HEK293T (cell line): ENCODE measurements at places on chromosomes 16 and 17.

- DNase-seq, result no peak
Observed at GRCh38 chr16:12324152-12324551, 347.6 kb downstream of the SNX29 start.

DNA sequence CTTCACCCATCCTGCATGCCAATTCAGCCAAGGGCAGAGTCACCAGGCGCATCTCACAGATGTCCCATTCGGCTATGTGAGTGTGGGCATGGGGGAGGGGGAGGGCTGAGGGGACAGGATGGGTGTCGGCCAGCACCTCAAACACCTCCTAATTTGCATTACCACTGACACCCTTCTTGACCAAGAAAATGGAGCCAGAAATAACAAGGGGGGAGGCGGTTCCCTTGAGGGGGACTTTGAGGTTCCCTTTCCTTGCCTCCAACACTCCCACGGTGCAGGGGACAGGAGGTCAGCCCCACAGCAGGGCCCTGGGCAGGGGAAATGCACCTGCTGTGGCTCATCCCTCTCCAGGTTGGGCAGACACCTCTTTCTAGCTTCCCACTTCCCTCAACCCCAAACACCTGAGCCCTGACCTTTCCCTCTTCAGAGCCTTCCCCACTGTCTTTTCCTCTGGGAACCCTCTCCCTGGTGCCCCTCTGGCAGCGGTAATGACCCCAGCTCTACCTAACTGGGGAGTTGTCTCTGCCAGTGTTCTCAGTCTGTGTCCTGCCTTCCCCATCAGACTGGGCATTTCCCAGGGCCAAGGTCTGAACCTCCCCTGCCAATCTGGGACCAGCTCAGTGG lies 18.2 kb upstream of the TBX21 start:
- no peak for DNase-seq

DNA sequence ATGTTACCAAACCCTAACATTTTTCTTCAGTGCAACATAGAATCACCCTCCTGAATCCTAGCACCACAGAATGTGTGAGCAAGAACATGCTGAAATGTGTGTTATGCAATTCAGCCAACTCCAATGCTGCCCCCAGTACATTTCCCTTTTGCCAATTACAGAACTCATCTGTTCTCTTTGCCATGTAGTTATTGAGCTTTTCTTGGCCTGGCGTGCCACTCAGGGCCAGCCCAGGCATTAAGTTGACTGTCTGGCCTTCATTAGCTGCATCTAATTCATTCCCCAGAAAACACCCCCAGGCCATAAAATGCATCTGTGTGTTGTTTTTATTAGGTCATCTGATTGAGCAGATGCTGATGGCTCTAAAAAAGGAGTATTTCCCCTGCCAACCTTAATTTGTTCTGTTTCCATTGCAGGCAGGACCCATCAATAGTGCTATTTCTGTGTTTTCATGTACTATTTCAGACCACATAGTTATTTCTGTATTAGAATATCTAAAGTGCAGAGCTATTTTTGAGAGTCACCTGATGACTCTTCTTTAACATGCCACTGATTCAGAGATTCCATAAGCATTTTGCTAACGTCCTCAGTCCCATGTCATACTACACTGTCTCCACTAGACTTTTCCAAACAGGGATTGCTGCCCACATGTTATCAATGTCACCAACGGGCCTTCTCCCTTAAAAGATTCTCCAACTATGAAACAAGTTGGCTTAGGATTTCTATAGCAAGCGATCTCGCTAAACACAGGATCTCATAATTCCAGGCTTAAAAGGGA lies 969.7 kb downstream of the CDH11 start:
- no peak for DNase-seq

GRCh38 chr17:8639709-8640108 lies 9.2 kb upstream of the MYH10 start:
- no peak for DNase-seq

GRCh38 chr17:17367931-17368330 lies 64.8 kb downstream of the NT5M start:
- DNase-seq, result no peak

GRCh38 chr16:85286066-85286831 lies 174.0 kb upstream of the CIBAR2 start:
- DNase-seq, result no peak

GRCh38 chr17:21199856-21200255 lies 14.1 kb downstream of the TMEM11 start:
- no peak for DNase-seq

DNA sequence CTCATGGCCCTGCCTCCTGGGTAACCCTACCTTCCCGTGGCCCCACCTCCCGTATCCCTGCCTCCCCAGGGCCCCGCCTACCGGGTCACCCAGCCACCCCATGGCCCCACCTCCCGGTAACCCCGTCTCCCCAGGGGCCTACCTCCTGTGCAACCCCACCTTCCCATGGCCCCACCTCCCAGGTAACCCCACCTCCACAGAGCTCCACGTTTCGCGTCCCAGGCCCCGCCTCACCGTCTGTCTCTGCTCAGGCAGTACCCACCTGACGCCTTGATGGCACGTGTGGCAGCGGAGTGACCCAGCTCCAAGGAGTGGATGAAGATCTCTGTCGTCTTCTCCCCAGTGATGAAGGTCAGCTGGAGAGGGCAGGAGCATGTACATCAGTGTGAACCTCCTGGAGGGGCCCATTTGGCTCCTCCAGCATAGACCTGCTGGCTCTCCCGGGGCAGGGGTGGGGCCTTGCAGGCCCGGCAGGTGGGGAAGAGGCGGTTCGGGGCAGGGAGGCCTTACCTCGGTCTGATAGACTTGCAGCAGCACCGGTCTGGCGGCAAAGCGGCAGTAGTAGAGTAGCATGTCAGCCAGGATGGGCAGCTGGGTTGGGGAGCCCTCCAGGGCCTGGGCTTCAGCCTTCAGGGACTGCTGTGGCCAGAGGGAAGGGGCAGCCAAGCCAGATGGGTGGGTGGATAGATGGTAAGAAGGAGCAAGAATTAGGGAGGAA lies 18.7 kb upstream of the PIK3R6 start:
- no peak for DNase-seq

DNA sequence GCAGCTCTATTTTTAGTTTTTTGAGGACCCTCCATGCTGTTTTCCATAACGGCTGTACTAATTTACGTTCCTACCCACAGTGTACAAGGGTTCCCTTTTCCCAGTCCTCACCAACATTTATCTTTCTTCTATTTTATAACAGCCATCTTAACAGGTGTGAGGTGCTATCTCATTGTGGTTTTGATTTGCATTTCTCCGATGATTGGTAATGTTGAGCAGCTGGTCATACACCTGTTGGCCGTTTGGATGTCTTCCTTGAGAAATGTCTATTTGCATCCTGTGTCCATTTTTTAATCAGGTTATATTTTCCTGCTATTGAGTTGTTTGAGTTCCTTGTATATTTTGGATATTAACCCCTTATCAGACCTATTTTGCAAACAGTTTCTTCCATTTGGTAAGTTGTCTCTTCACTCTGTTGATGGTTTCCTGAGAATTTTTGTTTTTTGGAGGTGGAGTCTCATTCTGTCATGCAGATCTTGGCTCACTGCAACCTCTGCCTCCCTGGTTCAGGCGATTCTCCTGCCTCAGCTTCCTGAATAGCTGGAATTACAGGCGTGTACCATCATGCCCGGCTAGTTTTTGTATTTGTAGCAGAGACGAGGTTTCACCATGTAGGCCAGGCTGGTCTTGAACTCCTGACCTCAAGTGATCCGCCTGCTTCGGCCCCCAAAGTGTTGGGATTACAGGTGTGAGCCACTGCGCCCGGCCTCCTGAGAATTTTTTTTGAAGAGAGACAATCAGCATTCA lies 279.6 kb downstream of the SNX29 start:
- no peak for DNase-seq

GRCh38 chr16:85901773-85902365 lies 2.9 kb downstream of the IRF8 start:
- no peak for DNase-seq

DNA sequence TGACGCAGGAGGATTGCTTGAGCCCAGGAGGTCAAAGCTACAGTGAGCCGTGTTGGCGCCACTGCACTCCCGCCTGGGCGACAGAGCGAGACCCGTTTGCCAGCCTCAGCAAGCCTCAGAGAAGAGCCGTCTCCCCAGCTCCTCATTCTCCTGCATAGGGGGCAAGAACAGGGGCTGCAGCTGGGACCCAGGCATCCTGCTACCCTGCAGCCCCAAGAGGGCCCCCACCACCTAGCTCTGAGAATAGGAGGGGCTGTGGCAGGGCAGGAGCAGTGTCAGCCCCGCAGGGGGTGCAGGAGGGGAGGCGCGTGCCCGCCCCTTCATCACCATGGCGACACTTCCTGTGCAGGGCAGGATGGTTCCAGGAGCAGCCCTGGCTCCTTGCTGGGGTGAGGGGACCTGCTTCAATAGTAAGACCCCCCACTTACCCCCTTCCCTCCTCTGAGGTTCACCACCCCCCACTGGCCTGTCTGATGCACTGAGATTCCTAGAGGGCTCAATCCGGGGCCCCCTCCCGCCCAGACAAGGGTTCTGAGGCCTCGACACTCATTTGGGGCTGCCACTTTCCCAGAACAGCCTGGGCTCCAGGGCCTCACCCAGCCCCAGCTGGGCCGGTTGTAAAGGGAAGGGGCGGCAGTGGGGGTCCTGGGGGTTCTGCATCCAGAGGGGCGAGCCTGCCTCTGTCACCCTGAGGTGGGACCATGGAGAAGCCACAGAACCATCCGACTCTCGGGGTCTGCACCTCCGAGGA lies 20.2 kb downstream of the VASN start:
- DNase-seq, result no peak

- no peak for DNase-seq
Observed at GRCh38 chr16:49431591-49432290, 58.1 kb downstream of the C16orf78 start.

DNA sequence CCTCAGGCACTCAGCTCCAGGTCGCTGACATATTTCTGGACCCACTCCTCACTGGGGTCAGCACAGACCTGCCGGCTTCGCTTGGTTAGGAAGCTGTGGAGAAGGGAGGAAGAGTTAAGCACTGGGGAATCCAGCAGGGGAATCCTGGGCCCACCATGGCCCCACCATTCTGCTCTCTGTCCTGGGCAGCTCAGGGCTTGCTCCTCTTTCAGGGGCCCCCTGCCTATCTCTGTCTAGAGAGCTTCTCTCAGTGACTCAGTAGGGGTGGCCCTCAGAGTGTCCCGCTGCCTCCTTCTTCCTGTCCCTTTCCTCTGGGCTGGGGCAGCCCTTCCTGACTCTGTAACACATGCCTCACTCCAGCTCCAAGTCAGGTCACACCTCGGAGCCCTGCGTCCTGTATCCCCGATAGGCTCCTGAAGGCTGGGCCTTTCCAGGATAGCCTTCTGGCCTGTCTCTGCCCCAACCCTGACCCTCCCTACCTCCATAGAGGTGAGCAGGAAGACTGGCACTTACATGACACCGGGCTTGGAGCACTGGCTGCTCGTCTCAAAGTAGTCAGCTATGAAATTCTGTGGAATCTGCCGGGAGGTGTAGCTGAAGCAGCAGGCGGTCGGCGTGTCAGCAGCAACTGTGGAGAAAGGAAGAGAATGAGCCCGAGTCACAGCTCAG lies 1.1 kb downstream of the CCL3 start:
- DNase-seq, result no peak

DNA sequence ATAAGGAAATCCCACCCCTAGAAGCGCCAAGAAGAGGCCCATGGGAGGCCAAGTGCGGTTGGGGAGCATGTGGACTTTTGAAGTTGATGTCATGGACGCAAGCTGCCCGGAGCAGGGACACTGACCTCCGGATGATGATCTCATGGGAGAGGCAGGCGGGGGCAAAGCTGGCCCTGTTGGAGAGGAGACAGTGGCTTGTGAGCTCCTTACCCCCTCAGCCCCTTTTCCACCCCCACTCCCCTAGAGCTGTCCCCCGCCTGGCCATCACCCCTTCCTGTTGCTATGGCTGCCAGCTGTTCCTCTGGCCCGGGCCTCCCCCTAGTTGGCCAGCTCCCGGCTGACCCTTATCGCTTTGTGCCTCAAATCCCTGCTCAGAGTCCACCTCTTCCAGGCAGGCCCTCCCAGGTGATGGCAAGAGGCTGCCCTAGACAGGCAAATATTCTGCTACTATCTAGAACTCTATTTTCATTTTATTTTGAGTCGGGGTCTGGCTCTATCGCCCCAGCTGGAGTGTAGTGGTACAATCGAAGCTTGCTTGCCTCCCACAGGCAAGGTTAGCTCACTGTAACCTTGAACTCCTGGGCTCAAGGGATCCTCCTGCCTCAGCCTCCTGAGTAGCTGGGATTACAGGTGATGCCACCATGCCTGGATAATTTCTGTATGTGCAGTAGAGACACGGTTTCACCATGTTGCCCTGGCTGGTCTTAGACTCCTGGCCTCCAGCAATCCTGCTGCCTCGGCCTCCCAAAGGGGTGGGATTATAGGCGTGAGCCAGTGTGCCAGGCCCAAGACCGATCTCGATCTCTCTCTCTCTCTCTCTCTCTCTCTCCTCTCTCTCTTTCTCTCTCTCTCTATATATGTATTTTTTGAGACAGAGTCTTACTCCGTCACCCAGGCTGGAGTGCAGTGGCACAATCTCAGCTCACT lies 6.6 kb downstream of the NOTUM start:
- DNase-seq, result no peak

DNA sequence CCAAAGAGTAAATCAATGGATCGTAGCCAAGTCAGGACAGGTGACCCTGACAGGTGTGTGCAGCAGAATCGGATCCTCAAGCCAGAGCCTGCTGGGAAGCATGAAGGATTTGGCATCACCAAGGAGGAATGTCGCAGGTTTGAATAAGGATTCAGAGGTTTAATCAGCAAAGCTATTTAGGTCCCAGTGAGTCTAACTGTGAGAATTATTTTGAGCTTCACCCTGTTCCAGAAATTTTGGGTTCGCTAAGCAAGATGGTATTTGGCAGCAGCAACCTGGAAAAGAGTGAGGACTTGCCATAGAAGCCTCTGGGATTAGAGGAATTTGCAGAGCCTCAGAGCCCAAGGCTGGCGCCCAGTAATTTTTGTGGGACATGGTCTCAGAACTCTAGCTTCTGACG lies 173.0 kb downstream of the CCDC182 start:
- DNase-seq, result no peak

DNA sequence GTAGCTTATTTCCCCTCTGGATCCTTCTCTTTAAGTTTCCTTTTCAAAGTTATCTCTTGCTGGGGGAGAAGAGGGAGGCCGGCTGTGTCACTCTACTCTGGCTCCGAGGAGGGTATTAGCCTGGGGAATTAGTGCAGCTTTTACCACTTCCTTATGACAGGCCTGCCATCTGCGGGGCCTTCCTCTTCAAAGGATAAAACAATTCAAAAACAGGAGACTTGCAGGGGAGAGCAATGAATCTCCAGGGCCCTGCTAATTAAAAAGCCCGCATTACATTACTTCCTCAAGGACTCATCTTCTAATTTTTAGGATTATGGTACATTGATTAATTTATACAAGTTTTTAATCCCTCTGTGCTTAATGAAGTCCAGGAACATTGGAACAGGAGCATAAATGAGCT lies 190.9 kb upstream of the CDH5 start:
- no peak for DNase-seq
